ENCODE measurements at places on chromosomes 5 and 9.

GRCh38 chr9:123267481-123268198 is 746 bp downstream of the STRBP start:
- DNase-seq, result no peak

GRCh38 chr5:132365213-132365612 is 4.3 kb upstream of the SLC22A5 start:
- peak; percentile 93 for DNase-seq

- DNase-seq, result no peak
These were observed 121.8 kb downstream of the C5orf15 start for GRCh38 chr5:133846478-133847226.

DNA sequence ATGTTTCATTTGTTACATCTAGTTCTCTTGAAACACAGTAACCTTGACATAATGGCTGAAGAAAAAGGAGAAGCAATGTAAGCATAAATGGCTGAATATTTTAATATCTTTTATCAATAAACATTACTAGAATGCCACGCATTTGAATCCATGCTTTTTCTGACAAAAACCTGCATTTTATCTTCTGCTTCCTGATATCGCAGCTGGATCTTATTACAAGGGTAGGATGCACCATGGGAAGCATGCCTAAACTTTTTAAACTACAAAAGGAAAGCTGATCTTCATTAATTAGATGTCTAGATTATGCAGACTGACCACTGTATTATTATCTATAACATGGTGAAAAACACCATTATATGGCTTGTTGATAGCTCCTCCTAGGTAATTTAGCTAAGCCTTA is 156.6 kb downstream of the SLF1 start:
- no peak for DNase-seq
